Activated CD8-positive, alpha-beta T cell treated with anti-CD3 and anti-CD28 coated beads, Interleukin-2, amount 10 ng/mL, durations not matched to agents 7 days and 5 days (primary cell): ENCODE measurements at places on chromosomes 5 and 9.

GRCh38 chr9:111744363-111744762 lies 50.4 kb downstream of the SHOC1 start:
- H3K27me3 ChIP-seq: no peaks in the 10 kb centered on the region
- no peak for DNase-seq
- no peak overlapping the region for H3K27ac ChIP-seq
- no peak overlapping the region for H3K4me3 ChIP-seq
- peaks cover 5% of the 10 kb centered on the region for H3K4me1 ChIP-seq

DNA sequence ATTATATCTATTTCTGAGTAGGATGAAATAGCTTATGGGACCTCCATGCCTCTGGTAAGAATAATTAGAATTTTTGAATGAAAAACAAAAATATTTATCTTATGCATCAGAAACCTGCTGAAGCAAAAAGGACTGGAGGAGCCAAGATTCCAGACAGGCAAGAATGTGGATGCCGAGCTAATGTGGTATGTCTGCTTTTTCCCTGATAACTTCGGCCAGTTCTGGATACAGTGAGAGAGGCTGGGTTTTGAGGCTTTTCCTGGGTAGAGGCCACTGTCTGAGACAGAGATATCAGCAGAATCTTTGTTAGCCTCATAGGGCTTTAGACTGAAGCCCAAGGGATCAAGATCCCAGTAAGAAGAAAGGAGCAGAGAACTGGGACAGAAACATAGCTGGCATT lies 5.2 kb upstream of the CTNND2 start:
- H3K4me1 ChIP-seq: peaks cover 2% of the 10 kb centered on the region
- H3K36me3 ChIP-seq: no peaks in the 10 kb centered on the region
- H3K27me3 ChIP-seq: peaks cover 12% of the 10 kb centered on the region
- no peak overlapping the region for H3K4me3 ChIP-seq
- DNase-seq: no peak

- no peaks in the 10 kb centered on the region for H3K36me3 ChIP-seq
- no peaks in the 10 kb centered on the region for H3K27me3 ChIP-seq
- no peak overlapping the region for H3K4me3 ChIP-seq
These were observed 61.8 kb upstream of the PTPRD start for GRCh38 chr9:10674586-10674985.

DNA sequence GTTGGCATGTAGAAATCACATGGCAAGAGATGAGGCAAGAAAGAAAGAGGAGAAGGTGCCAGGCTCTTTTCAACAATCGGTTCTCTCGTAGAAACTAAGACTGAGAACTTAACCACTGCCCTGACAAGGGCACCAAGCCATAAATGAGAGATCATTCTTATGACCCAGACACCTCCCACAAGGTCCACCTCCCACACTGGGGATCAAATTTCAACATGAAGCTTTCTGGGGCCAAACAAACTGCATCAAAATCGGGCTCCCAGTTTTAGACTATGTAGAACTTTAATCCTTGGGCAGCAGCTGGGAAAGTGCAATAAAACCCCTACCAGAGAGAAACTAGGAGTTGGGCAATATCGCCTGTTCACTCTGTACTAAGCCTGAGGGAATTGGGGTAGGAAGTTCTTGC lies 150.2 kb upstream of the CCDC152 start:
- H3K4me1 ChIP-seq: no peaks in the 10 kb centered on the region
- no peak for DNase-seq
- H3K27me3 ChIP-seq: peaks cover 2% of the 10 kb centered on the region
- no peaks in the 10 kb centered on the region for H3K36me3 ChIP-seq
- H3K27ac ChIP-seq: no peak overlapping the region
- no peak overlapping the region for H3K4me3 ChIP-seq

GRCh38 chr9:87198716-87199115 lies 251.4 kb upstream of the GAS1 start:
- peaks cover 11% of the 10 kb centered on the region for H3K27me3 ChIP-seq
- peaks cover 7% of the 10 kb centered on the region for H3K4me1 ChIP-seq
- no peak overlapping the region for H3K27ac ChIP-seq
- no peak for DNase-seq
- H3K4me3 ChIP-seq: no peak overlapping the region

DNA sequence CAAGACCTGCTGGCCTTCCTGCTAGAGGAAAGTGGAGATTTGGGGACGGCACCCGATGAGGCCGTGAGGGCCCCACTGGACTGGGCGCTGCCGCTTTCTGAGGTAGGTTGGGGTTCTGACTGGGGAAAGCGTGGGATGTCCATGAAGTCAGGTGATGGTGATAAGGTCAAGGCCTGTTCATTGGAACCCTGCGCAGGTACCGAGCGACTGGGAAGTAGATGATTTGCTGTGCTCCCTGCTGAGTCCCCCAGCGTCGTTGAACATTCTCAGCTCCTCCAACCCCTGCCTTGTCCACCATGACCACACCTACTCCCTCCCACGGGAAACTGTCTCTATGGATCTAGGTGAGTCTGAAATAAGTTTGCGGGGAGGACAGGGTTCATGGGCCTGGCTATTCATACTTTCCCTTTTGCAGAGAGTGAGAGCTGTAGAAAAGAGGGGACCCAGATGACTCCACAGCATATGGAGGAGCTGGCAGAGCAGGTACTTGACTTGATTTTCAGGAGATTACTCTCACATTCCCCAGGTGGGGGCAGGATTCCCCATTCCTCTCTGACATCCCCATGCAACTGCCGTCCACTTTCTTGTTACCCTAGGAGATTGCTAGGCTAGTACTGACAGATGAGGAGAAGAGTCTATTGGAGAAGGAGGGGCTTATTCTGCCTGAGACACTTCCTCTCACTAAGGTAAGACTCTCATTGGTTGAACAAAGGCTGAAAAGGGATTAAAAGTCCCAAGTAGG lies 505 bp downstream of the CREB3 start:
- H3K27me3 ChIP-seq: no peaks in the 10 kb centered on the region
- H3K27ac ChIP-seq: peak overlapping the region; percentile 89
- H3K36me3 ChIP-seq: peaks cover 28% of the 10 kb centered on the region
- no peak overlapping the region for H3K4me3 ChIP-seq

DNA sequence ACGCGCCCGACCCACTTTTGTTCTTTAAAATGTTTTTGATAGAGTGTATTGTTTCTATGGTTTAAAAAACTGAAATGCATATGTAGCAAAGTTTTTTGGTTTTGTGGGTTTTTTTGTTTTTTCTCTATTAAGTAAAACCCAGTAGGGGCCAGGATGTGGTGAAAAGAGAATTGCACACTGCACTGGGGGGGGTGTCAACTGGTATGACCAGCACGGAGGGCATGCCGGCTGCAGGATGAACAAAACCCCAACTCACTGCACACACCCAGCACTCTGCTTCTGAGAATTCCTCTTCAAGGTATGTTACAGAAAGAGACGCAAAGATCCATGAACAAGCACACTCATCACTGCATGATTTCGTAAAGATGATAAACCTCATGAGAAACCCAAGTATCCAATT lies 75.0 kb downstream of the STK10 start:
- peaks cover 76% of the 10 kb centered on the region for H3K36me3 ChIP-seq
- DNase-seq: peak; percentile 94
- H3K4me1 ChIP-seq: peaks cover 86% of the 10 kb centered on the region
- peak overlapping the region; percentile 70 for H3K4me3 ChIP-seq
- H3K27me3 ChIP-seq: no peaks in the 10 kb centered on the region
- H3K27ac ChIP-seq: peak overlapping the region; percentile 87

DNA sequence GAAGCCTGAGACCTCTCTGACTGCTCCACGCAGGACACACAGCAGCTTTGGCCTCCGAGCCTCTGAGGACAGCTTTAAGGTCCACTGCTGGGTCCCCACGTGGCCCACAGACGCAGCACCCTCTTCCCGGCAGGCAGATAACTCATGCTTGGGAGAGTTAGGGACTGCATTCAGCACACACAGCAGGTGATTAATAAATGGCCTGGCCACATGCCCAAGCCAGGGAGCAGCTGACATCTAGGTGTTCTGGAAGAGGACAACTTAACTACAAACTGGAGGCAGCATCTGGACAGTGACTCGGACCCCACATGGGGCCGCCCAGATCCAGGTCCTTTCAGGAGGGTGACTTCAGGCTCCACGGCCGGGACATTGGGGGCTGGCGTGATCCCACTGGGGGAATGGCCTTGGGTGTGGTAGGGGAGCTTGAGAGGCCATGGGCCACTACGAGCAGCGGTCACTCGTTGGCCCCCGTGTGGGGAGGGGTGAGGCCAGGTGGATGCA lies 11.3 kb downstream of the NINJ1 start:
- no peaks in the 10 kb centered on the region for H3K27me3 ChIP-seq
- H3K4me1 ChIP-seq: peaks cover 49% of the 10 kb centered on the region
- no peak for DNase-seq
- H3K4me3 ChIP-seq: no peak overlapping the region
- no peak overlapping the region for H3K27ac ChIP-seq

- H3K4me1 ChIP-seq: no peaks in the 10 kb centered on the region
- H3K36me3 ChIP-seq: no peaks in the 10 kb centered on the region
- no peak for DNase-seq
- H3K4me3 ChIP-seq: no peak overlapping the region
These were observed 98.6 kb upstream of the HMHB1 start for GRCh38 chr5:143713047-143714003.

DNA sequence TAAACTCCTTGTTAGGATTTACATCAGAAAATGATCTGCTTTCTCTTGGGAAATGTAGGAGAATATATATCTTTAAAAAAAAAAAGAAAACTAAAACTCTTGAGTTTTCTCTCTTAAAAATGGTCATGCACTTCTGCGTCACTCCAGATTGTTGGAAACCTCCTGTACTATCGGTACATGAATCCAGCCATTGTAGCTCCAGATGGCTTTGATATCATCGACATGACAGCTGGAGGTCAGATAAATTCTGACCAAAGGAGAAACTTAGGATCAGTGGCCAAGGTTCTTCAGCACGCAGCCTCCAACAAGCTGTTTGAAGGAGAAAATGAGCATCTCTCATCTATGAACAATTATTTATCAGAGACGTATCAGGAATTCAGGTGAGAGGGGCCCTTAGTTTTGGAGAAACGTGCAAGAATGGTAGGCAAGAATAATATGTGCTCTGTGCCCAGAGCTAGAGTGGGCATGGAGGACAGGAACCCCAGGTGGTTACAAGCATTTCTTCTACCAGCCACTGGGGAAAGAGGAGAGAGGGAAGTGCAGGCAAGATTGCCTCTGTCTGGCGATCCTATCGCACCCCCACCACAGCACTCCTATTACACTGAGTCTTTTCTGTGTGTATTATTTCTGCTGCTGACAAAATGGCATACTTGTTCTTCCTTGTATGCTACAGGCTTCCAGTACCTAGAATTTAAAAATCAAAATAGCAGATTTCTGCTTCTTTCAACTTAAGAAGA lies 41.4 kb upstream of the F2R start:
- H3K4me1 ChIP-seq: no peaks in the 10 kb centered on the region
- H3K27me3 ChIP-seq: no peaks in the 10 kb centered on the region
- DNase-seq: no peak
- no peak overlapping the region for H3K4me3 ChIP-seq
- peaks cover 69% of the 10 kb centered on the region for H3K36me3 ChIP-seq

DNA sequence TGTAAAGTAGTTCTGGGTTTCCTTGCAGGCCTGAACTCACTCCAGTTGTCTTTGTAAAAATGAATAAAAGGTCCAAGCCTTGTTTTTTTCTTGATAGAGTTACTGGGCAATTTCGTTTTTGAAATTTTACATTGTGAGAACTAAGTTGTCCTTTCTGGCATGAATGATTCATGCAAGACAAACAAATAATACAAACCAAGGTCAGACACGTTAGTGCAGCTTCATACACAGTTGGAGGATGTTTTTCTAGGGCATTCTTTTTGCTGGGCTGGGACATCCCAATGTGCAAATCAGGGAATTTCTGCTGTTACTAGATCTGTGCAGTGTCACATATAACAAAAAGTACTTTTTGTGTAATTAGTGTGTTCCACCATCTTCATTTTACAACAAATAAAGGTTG lies 96.0 kb downstream of the MEGF10 start:
- no peaks in the 10 kb centered on the region for H3K36me3 ChIP-seq
- no peaks in the 10 kb centered on the region for H3K4me1 ChIP-seq
- no peak overlapping the region for H3K27ac ChIP-seq
- no peak overlapping the region for H3K4me3 ChIP-seq
- DNase-seq: no peak
- H3K27me3 ChIP-seq: peaks cover 6% of the 10 kb centered on the region

DNA sequence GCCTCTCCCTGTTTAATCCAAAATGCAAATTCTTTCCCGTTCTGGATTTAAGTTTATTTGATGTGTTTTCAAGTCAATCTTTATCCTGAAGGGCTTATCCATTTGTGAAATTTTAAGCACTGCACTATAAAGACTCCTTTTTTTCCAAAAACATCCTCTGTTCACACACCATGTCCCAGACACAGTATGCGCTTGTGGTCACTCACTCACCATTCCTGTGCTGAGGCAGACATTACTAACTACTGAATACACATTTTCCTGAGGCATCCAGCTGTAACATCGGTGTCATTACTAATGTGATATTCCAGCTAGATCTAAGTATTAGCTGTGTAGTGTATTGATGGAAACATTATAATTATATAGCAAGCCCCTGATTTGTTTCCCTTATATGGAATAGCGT lies 298.4 kb downstream of the KCTD16 start:
- no peak for DNase-seq
- H3K36me3 ChIP-seq: no peaks in the 10 kb centered on the region
- no peak overlapping the region for H3K4me3 ChIP-seq

DNA sequence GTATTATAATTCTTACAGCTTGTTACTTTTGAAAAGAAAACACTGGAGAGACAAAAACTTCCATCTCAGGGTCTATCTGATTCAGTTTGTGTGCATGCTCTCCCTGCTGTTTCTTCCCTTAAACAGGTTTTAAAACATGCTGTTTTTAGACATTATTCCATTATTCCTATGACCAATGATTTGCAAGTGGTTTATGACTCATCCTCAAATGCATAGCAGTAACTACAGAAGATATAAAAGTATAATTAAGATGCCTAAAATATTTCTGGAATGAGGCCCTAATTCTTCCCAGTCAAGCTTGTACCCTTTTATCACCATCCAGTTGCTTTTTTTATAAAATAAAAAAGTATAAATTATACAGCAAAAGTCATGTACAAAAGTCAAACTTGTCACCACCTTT lies 3.7 kb downstream of the DTWD2 start:
- peaks cover 13% of the 10 kb centered on the region for H3K4me1 ChIP-seq
- no peaks in the 10 kb centered on the region for H3K27me3 ChIP-seq
- DNase-seq: no peak

GRCh38 chr9:125831616-125832015 lies 84.4 kb downstream of the PBX3 start:
- no peak overlapping the region for H3K4me3 ChIP-seq
- no peaks in the 10 kb centered on the region for H3K27me3 ChIP-seq
- H3K36me3 ChIP-seq: peaks cover 9% of the 10 kb centered on the region
- peaks cover 21% of the 10 kb centered on the region for H3K4me1 ChIP-seq

- DNase-seq: no peak
- H3K27ac ChIP-seq: no peak overlapping the region
- H3K36me3 ChIP-seq: no peaks in the 10 kb centered on the region
- no peak overlapping the region for H3K4me3 ChIP-seq
These were observed 44.1 kb upstream of the KCNN2 start for GRCh38 chr5:114317751-114318150.

DNA sequence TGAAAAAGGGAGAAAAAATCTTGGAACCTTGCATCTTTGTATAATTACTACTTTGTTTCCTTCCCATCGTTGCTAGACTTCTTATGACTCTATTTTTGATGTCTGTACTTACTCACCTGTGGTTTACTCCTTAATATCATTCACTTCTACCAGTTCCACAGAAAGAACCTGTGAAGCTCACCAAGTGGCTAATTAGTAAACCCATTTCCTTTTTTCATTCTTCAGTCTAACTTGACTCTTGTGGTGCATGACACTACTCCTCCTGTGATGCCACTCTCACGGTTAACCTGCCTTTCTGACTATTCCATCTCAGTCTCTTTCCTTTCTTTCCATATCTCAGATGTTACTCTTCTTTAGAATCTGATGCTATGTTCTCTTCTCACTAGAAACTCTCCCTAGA lies 14.6 kb downstream of the RECK start:
- no peak overlapping the region for H3K4me3 ChIP-seq
- H3K4me1 ChIP-seq: no peaks in the 10 kb centered on the region
- DNase-seq: no peak
